ENCODE measurements at places on chromosomes 1 and 21.

DNA sequence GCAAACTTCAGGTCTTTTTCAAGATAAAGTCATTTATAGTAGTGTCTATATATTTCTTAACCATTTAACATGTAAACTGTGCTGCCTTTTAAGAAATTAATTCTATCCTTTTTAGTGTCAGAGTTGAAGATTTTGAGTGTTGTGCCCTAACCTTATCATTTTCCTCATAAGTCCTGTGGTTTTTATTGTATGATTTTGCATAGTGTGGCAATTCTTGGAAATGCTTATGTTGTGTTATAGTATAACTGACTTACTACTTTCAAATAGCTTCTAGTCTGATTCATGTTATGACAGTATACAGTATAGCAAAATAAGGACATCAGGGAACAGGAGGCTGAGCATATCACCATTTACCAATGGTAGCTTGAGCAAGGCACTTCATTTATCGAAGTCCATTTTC, 99.1 kb downstream of the PTBP2 start:
- DNase-seq, result no peak

DNA sequence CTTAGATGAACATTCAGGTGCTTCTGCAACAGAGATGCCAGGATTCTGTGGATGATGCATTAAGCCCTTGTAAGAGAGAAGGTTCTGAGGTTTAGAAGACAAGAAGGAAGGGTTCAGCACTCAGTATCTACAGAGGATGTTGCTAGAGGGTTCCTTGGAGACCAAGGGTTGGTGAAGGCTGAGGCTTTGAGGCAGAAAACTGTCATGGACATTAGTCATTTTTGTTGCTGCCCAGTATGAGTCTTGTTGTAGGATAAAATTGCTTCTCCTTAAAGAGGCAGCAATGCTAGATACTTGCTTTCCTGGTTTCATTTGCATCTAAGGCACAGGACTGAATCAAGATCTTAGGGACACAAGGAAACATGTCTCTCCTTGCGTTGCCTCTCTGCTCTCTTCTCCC, 319.4 kb upstream of the NFIA start:
- DNase-seq, result no peak

- DNase-seq, result no peak
Measured at GRCh38 chr1:173093691-173094445, 43.1 kb upstream of the TNFSF18 start.

DNA sequence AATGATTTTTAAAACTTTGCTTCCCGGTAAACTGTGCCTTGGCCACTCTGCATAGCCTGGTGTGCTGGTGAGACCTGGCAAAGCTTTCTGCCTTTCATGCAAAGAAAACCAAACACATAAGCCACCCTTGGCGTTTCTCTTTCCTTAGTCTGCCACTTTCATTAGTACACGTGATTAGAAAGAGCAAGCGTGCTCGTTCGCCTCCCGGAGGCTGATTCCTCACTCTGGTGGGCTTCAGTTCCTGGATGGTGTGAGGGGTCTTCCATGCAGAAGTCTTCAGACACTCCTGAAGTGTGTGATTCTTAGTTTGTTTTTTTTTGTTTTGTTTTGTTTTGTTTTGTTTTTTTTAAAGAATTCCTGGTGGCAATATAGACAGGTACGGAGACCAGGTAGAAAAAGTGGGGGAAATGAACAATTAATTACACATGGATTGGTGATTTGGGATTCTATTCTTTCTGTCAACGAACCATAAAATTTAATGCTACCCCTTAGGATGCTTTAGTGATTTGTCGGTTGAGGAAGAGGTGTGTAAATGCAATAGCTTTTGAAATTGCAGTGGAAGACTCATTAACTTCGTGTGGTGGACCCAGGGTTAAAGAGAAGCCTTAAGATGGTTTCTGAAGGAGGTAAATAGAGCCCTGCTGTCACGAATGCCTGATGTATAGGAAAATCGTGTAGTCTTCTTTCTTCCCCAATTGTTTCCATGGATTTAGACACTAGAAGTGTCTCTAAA, 2.1 kb downstream of the GALNT2 start:
- no peak for DNase-seq

- DNase-seq, result no peak
Measured at GRCh38 chr1:114100148-114100547, 53.5 kb downstream of the SYT6 start.

- DNase-seq, result no peak
Measured at GRCh38 chr1:40372658-40373322, 737 bp upstream of the SMAP2 start.

DNA sequence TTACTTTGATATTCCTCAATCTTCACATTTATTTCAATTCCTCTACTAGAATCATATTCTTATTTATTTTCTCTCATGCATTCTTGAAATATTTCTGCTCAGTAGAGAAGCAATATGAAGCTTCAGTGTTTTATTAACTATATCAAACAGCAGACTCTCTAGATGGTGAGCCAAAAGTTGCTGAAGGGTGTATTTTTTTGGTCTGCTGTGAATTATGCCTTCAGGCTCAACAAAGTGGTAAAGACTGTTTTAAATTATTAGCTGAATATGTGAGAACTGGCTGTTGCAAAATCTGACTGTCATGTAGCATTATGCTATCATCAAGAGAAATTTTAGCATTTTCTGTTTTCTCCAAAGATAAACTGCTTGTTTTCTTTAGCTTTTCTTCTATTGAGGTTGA, 24.9 kb upstream of the CDC42BPA start:
- DNase-seq, result peak; percentile 50

DNA sequence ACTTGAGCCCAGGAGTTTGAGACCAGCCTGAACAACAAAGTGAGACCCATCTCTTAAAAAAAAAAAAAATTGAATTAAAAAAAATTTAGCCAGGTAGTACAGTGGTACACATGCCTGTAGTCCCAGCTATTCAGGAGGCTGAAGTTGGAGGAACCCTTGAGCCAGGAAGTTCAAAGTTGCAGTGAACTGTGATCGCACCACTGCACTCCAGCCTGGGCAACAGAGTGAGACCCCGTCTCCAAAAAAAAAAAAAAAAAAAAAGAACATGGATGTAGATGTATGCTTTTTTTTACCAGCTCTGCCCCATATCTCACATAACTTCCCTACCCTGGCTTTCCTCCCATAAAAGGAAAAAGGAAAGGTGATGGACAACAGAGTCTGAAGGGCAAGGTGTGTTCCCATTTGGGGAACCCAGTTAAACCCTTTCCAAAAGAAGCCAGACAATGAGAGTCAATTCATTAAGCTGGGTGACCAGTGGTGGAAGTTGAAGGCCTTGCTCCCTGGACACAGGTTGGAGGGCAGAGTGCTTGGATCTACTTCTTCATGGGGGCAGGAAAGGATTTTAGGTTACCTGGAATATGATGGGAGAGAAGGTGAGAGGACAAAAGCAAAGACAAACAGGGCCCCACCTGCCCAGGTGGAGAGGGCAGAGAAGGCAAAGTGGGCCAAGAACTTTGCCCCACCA, 2.9 kb downstream of the KRTCAP2 start:
- no peak for DNase-seq

GRCh38 chr1:206834711-206835110, 30.7 kb upstream of the IL20 start:
- DNase-seq, result peak; percentile 32

DNA sequence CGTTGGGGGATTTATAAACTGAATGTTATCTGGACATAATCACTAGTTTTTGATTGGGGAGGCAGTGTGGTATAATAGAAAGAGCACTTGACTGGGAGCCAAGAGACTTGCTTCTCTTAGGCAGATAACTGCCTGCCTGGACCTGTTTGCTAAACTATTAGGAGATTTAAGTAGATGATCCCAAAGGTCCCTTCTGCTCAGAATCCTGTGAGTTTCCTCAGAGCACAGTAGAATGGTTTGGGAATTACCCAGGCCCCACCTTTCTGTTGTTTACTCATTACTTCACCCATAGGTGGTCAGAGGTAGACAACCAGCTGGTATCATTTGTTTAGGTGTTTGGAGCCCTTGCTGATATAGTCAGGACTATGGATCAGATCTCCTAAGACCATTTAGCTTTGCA, 10.3 kb upstream of the PODN start:
- DNase-seq, result no peak

- DNase-seq, result no peak
Measured at GRCh38 chr1:31445951-31446350, 32.9 kb downstream of the SERINC2 start.

- peak; percentile 33 for DNase-seq
Measured at GRCh38 chr1:101004670-101005069, 20.9 kb downstream of the DPH5 start.

DNA sequence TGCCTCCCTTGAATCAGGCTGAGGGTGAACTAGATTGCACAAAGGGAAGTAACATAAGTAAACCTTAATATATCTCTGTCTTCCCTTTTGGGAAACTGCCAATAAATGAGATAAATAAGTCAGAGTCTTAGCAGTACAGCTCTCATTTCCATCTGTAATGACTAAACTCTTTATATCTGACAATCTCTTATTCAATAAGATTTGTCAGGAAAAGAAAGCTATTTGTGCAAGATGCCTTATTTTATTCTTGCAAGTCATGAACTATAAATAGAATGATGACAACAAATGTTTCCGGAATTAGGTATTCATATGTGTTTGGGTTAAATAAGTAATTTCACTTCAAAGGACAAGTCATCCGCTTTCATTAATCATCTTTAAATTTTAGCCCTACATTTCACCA, 229.2 kb downstream of the PTGER3 start:
- peak; percentile 53 for DNase-seq

GRCh38 chr1:91730801-91731732, 154.9 kb downstream of the TGFBR3 start:
- DNase-seq, result peak; percentile 62

DNA sequence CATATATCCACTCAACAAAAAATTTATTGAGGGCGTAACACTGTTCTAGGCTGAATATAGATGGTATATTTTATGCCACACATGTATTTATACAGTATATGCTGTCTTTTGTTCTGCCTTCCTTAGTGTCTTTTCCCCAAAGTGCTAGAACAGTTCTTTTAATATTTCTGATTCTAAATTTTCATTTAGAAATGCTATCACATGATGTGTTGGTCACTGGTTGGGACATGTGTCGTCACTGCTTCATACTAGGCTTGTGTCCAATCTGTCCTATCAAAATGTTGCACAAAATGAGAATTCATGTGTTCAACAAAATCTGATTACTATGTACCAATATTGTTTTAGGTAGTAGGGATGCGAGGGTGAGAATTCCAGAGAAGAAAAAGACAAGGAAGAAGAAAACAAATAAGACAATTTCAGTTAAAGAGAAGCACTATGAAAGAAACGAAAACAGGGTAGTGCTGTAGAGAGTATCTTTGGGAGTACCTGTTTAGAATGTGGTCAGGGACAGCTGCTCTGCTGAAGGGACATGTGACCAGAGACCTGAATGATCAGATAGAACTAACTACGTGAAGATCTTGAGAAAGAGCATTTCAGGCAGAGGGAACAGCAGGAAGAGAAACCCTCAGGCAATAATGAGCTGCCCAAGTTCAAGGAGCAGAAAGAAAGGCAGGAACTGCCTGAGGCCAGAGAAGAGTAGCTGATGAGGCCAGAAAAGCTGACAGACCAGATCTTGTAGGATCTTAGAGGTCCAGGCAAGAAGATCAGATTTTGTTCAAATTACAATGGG, 1.3 kb downstream of the KMO start:
- DNase-seq, result no peak

DNA sequence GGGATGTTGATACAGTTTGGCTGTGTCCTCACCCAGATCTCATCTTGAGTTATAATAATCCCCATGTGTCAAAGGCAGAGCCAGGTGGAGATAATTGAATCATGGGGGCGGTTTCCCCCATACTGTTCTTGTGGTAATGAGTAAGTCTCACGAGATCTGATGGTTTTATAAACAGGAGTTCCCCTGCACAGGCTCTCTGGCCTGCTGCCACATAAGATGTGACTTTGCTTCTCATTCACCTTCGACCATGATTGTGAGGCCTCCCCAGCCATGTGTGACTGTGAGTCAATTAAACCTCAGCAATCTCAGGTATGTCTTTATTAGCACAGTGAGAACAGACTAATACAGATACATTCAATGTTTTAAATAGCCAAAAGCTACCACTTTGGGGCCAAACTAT, 41.1 kb downstream of the SLC35F3 start:
- no peak for DNase-seq

DNA sequence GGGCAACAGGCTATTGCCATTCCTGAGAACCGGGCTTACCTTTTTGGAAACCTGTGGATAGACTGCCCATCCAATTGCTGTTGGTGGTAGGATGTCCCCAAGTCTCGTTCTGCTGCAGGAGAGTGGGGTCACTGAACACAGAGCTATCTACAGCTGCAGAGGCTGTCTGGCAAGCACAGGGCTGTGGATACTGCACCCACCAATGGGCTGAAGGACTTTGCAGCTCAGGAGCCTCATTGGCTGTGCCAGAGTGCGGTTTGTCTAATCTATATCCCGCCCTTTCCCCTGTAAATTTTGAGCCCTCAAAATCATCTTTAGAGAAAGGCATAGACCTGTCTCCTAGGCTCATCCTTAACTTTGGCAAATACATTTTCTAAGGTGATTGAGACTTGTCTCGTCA, 15.3 kb downstream of the RNF187 start:
- no peak for DNase-seq

- no peak for DNase-seq
Measured at GRCh38 chr1:224529844-224530243, 86.3 kb upstream of the CNIH3 start.

DNA sequence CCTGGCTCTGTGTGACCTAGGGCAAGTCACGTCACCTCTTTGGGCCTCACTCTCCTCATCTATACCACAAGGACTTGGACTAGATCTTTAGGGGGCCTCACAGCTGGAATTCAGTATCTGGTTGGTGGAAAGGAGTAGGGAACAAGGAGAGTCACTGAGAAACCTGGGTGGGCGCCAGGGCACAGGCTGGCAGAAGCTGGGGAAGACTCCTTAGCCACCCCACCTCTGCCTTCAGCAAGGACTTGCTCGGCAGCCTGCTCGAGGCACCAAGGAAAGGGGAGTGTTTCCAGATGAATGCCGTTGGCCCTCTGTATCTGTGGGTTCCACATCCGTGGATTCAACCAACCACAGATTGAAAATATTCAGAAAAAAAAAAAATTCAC, 1.2 kb upstream of the OPTC start:
- no peak for DNase-seq

GRCh38 chr21:33357177-33357576, 32.4 kb downstream of the IFNAR1 start:
- DNase-seq, result no peak

DNA sequence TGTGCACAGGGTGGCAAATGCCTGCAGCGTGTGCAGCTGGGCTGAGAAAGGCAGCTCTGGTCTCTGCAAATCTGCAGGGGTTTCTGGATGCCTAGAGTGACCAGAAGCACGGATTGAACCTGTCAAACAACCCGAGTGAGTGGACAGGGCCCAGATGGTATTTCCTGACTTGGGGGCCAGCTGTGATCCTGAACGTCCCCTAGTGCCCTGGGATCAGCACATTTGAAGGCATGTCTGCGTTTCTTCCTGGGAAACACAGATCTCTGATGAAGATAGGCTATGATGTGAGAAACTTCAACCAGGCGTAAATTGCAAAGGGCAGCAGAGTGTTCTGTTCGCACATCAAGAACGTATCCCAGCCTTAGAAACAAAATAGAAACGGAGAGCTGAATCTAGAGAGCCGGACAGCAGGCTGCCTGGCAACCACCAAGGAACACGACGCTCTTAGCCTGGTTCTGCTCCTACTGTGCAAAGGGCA, 163.1 kb downstream of the KCNJ6 start:
- DNase-seq, result no peak

Measured in umbilical cord (tissue), 2 donors.